Activated naive CD8-positive, alpha-beta T cell treated with anti-CD3 and anti-CD28 coated beads, Interleukin-2, amount 10 ng/mL, durations not matched to agents 7 days and 5 days (primary cell): ENCODE measurements at places on chromosomes 1 and 21.

- DNase-seq = no peak
Observed at GRCh38 chr1:43621861-43622260, 28.1 kb upstream of the KDM4A start.

GRCh38 chr1:164559342-164560051 is 513 bp downstream of the PBX1 start:
- no peak for DNase-seq

DNA sequence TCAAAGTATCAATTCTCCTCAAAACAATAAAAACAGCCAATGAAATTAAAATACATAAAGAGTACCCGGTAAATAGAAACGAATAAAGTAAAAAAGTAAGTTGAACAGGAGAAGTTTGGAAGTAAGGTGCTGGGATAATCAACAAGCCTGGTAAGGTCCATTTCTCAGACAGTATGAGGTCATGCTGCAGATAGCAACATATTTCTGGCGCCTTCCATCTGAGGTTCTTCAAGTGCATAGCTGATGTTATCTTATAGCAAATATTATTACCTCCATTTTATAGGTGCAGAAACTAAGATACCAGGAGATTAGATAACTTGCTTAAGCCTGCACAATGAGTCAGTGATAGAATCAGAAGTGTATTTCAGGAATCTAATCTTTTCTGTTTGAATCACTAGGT is 23.7 kb upstream of the CEP350 start:
- no peak for DNase-seq

DNA sequence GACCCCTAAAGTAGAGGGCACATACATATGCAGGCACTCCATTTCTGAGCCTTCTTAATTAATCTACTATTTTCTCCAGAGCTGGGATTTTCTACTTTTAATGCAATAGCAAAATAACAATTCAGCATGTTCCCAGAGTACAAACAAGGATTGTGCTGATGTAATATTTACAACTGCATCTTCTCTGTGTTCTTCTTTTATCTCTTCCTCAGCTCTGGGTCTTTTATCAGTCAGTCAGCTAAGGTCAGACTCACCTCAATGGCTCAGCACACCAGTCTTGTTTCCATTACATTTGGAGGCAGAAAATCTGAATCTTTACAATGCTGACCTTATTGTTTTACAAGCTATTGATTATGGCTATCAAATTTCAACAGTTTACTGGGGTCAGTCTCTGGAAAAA is 323.3 kb upstream of the NR5A2 start:
- no peak for DNase-seq

DNA sequence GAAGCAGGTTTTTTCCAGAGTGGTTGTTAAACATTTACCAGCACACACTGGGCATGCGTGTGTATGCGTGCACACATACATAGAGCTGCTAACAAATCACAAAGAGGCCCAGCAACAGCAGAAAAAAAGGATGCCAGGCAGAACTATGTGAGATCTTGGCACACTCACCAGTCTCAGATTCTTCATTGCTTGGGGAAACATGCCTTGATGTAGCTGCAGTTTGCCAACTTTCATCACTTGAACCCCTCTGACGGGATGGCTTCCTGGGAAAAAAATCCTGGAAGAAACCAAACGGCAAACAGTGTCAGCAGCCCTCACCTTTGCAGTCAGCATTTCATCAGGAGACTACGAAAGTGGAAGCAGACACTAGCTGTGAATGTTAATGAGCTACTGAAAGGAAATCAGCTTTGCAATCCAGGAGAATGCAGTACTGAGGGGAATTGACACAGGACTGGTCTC is 609.1 kb downstream of the KIF26B start:
- DNase-seq = no peak

GRCh38 chr1:210437781-210438180 is 109.1 kb downstream of the HHAT start:
- DNase-seq = no peak

DNA sequence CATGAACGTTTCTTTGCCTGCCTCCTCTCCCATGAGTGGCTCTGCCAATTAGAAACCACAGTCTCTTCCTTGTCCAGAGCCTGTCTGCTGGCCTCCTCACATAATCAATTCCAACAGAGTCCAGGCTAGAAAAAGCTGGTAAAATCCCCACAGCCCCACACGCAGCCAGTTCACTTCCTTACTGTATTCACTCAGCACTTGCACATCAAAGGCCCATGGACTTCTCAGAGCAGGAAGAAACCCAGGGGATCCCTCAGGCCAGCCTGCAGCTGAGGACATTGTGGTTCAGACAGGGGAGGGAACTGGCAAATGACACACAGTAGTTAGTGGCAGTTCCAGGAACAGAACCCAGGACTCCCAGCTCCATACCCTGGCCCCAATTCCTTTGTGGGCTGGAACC is 171.6 kb upstream of the EDN2 start:
- no peak for DNase-seq

GRCh38 chr1:204959374-204959773 is 83.6 kb upstream of the CNTN2 start:
- no peak for DNase-seq

DNA sequence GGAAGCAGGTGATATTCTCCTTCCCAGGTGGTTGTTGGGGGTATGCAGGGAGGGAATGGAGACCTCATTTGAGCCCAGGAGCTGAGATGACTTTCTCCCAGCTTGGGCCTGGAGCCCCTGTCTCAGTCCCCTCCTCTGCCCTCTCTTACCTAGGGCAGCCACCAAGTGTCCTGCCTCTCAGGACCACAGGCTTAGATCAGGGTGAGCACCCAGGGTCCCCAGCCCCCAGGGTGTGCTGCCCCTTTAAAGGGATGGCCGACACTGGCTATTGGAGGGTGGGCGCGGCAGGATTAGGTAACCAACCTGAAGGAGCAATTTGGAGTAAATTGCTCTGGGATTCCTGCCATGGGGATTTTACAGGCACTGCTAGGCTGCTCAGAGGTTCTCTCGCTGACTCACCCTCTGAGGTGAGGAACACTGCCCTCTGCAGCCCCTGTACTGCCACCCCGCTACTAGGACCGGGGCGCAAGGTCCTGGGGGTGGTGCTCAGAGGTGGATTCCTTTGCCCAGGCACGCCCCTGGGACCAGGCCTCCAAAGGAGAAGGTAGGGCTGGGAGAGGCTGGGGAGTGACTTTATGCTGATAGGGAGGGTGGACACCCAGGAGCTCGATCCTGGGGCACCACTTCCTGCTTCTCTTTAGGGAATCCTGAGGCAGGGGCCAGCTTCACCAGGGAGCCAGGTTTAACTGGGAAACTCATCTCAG is 1.5 kb downstream of the RPS6KA1 start:
- no peak for DNase-seq

DNA sequence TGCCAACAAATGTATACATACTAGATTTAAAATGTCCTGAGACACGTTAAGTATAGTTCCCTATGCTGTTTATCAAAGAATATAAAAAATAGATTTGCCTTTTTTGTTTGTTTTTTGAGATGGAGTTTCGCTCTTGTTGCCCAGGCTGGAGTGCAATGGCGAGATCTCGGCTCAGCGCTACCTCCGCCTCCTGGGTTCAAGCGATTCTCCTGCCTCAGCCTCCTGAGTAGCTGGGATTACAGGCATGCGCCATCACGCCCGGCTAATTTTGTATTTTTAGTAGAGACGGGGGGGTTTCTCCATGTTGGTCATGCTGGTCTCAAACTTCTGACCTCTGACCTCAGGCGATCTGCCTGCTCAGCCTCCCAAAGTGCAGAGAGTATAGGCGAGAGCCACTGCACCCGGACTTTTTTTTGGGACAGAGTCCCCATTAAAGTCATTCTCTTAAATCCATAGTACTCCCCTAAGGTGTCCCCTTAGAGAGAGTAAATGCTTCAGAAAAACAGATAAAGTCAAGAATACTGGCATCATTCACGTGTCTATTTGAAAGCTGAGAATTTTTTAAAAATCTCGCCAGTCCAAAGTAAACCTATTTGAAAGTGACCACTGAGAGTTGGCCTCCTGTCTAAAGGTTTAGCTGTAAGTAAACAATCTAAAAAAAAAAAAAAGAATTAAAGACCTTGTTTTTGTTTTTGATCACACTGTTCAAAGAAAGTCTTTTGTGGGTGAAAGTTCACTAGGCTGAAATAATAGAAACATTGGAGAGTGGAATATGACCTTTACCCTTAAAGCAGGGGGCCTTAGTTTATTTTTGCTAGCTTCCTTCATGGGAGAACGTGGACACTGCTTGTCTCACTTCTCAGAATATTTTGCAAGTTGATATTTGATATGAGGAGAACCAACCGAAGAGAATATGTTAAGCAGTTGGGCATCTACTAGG is 48.0 kb upstream of the SLC16A1 start:
- no peak for DNase-seq

DNA sequence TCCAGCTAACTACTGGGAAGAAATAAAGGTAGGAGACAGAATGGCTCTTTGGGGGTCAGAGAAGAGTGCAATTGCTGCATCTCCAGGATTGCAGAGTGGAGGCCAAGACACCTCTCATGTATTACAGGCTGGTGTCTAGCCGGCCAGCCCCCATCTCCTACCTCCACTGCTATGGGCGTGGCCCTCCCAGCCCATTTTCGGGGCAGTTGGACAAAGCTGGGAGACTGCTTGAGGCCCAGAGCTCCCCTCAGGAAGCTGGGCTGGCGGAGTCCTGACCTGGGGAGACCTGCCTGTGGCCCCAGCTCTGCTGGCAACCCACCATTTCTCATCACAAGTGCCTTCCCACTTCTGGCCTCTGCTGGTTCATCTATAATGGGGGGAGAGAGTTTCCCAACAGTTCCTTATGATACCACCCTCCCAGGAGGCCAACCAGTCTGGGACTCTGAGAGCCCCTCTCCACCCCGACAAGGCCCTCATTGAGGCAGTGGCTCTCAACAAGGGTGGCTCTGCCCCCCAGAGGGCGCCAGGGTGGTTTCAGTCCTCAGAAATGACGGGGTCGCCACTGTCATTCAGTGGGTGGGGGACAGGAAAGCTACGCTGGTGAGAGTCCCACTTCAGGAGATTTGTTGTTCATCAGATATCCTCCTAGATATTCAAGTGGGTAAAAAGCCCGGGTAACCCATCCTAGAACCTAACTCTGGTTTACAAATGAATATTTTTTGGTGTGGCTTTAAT is 11.5 kb downstream of the RAP1GAP start:
- no peak for DNase-seq

DNA sequence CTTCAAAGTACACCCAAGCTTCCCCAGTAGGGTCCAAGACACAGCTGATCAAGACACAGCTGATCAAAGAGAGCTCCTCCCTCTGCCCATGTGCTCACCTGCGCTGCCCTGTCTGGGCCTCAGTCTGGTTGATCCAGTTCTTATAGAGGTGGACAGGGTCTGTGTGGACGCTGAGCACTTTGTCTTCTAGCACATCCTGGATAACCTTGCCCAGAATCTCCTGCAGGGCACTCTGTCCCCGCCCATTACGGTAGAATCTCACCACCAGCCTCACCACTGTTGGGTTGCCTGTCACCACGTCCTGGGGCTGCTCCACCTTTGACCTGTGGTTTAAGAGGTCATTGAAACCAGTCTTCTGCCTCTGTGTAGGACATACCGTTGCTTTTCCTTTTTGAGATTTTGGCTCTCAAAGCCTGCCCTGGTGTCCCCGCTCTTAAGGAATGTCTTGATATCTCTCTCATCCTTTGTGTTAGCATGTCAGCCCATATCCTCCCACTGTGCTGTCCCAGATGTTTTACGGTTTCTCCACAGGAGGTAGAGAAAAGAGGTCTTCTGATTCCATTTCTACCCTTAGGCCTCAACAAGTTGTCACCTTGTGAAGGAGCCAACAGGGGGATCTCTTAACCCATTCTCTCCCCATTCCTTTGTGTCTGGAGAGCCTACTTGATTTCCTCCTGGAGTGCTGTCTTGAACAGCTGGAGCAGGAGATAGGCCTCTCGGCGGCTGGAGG is 33.5 kb downstream of the IQGAP3 start:
- DNase-seq = peak; percentile 22

GRCh38 chr1:43438953-43439581 is 14.7 kb downstream of the HYI start:
- peak; percentile 14 for DNase-seq
